Bronchial smooth muscle cell (primary cell): ENCODE measurements at places on chromosomes 4 and X. TPM values are rescaled to one million over a fixed set of nuclear protein-coding genes. Genes with fewer than 3 reads are reported as not detected.

Gene DIAPH2
- total RNA-seq: 6.9 and 8.7 TPM in 2 replicates

Gene TRPC3
- 0.32 and 0.34 TPM in 2 replicates for total RNA-seq

Gene DACH2
- under 0.01 TPM in 1 of 2 replicates, not detected in the other for total RNA-seq

Gene ZFYVE28
- 8.2 and 9.9 TPM in 2 replicates for total RNA-seq

Gene NXF2
- not detected in 2 replicates for total RNA-seq

Gene KANTR
- 7.5 and 10.1 TPM in 2 replicates for total RNA-seq

Gene SATL1
- total RNA-seq: not detected in 2 replicates

Gene ZNF595
- total RNA-seq: 8.5 and 9.4 TPM in 2 replicates

Gene SH3RF1
- total RNA-seq: 12.4 and 16.9 TPM in 2 replicates

Gene KIT
- total RNA-seq: under 0.01 TPM in 2 replicates

Gene MND1
- 1.4 and 4.7 TPM in 2 replicates for total RNA-seq

Gene PRR32
- total RNA-seq: not detected in 2 replicates

Gene GAB1
- 3.9 and 4.9 TPM in 2 replicates for total RNA-seq

Gene SPIN4
- total RNA-seq: 1.4 and 2.1 TPM in 2 replicates

Gene HTN3
- not detected in 2 replicates for total RNA-seq

Gene GAGE1
- not detected in 2 replicates for total RNA-seq

Gene ETDA
- not detected in 2 replicates for total RNA-seq

Gene WNK3
- 0.16 and 0.17 TPM in 2 replicates for total RNA-seq

Gene ETNPPL
- total RNA-seq: not detected in 2 replicates

Gene MTMR1
- 13.6 and 15.0 TPM in 2 replicates for total RNA-seq

Gene COL25A1
- 0.16 and 0.34 TPM in 2 replicates for total RNA-seq

Gene KLF8
- total RNA-seq: 1.2 and 2.4 TPM in 2 replicates

Gene OPRPN
- total RNA-seq: not detected in 2 replicates

Gene UCP1
- total RNA-seq: not detected in 2 replicates

Gene PHEX
- 0.95 and 1.9 TPM in 2 replicates for total RNA-seq

Gene CFP
- 0.17 and 0.47 TPM in 2 replicates for total RNA-seq

Gene KIAA1210
- under 0.01 TPM in 1 of 2 replicates, not detected in the other for total RNA-seq

Gene TMEM31
- total RNA-seq: not detected in 2 replicates

Gene GPR82
- total RNA-seq: not detected in 2 replicates

Gene LRP2BP
- 0.16 and 0.26 TPM in 2 replicates for total RNA-seq

Gene CTAG1A
- not detected in 2 replicates for total RNA-seq

Gene HTR2C
- not detected in 2 replicates for total RNA-seq

Gene SPANXC
- not detected in 2 replicates for total RNA-seq

Gene PLAC1
- 0.26 and 0.32 TPM in 2 replicates for total RNA-seq

Gene GAGE12J
- total RNA-seq: not detected in 2 replicates

Gene SLC7A11
- 37.5 and 75.0 TPM in 2 replicates for total RNA-seq

Gene WDR44
- total RNA-seq: 6.3 and 9.0 TPM in 2 replicates

Gene MPC1L
- total RNA-seq: not detected in 2 replicates

Gene GAGE13
- not detected in 2 replicates for total RNA-seq

Gene GPR119
- not detected in 2 replicates for total RNA-seq

Gene DCAF8L1
- not detected in 2 replicates for total RNA-seq

Gene BEX5
- total RNA-seq: not detected in 2 replicates

Gene ACE2
- under 0.01 TPM in 1 of 2 replicates, not detected in the other for total RNA-seq

Gene IBSP
- not detected in 2 replicates for total RNA-seq

Gene PABPC5
- 1.6 and 2.7 TPM in 2 replicates for total RNA-seq

Gene FHDC1
- 0.09 and 0.16 TPM in 2 replicates for total RNA-seq

Gene BGN
- total RNA-seq: 2.4 and 5.3 TPM in 2 replicates

Gene YIPF7
- total RNA-seq: 0.09 TPM in 1 of 2 replicates, not detected in the other

Gene MXRA5
- 11.3 and 57.4 TPM in 2 replicates for total RNA-seq

Gene HAND2
- 3.2 and 8.4 TPM in 2 replicates for total RNA-seq

Gene CPZ
- total RNA-seq: 6.8 and 12.2 TPM in 2 replicates

Gene KLKB1
- total RNA-seq: 0.16 and 0.17 TPM in 2 replicates

Gene ADGRL3
- total RNA-seq: not detected in 2 replicates

Gene SGCB
- total RNA-seq: 26.5 and 27.6 TPM in 2 replicates

Gene G6PD
- 103 and 153 TPM in 2 replicates for total RNA-seq

Gene PITX2
- total RNA-seq: 1.3 and 1.4 TPM in 2 replicates

Gene GRIA3
- total RNA-seq: 2.1 and 6.6 TPM in 2 replicates

Gene ITM2A
- 0.32 and 2.1 TPM in 2 replicates for total RNA-seq
